ENCODE measurements at places on chromosomes 13 and 19.

- no peak for DNase-seq
Measured at GRCh38 chr13:36244990-36245389, 30.6 kb upstream of the SOHLH2 start.

- DNase-seq, result no peak
Measured at GRCh38 chr19:24049537-24049936, 37.5 kb upstream of the ZNF254 start.

DNA sequence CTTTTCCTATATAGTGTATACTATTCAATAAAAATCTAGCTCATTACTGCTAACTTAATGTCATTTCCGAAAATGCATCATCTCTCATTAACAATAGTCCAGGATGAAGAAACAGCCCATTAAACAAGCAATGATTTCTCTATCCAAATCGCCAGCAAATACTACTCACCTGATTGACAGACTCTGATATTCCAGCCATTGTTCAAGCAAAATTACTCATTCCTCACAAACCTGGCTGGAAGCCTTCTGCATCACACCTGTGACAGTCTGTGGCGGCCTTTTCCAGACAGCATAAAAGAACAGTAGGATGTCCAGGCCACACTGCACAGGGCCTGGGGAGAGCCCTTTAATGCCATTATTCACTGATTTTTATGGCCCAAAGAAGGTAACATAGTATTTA is 115.9 kb downstream of the ABCC4 start:
- no peak for DNase-seq

GRCh38 chr13:52903320-52903719 is 54.9 kb upstream of the PCDH8 start:
- DNase-seq, result no peak

DNA sequence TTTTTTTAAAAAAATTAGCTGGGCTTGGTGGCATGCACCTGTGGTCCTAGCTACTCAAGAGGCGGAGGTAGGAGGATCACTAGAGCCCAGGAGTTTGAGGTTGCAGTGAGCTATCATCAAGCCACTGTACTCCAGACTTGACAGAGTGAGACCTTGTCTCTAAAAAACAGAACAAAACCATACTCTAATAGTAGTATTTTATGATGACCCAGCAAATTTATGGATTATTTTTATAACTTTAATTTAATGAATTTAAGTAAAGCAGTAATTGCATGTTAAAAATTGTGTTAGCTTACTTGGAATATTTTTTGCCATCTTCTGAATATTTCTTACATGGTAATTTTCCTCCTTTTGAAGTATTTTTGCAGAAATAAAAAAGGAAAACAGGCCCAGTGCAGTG is 48.3 kb downstream of the ZIC2 start:
- DNase-seq, result no peak
